A172 (cell line): ENCODE measurements at places on chromosomes 12 and 14.

DNA sequence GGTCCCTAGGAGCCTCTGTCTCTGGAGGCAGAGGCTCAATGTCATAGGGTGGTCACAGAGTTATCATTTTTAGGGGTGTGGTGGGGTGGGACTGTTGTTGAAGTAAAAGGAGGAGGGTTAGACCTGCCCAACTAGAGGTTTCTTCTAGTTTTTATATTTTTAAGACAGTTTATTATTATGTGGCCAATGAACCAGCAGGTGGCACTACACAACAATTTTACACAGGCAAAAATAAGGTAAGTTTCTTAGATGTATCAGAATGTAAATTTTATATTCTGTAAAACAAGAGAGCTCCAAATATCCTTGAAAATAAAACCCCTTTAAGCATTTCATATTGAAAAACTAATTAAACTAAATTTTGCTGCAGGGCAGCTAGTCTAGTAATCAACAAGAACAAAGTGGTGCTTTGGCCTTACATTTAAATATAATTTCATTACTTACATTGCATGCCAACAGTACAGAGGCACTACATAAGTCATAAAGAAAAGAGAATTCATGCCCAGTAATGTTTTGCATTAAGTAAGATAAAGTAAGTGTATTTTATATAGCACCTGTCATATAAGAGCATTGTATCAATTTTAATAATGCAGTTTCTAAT is 22.2 kb upstream of the OVCH1 start:
- DNase-seq, result peak; percentile 28

DNA sequence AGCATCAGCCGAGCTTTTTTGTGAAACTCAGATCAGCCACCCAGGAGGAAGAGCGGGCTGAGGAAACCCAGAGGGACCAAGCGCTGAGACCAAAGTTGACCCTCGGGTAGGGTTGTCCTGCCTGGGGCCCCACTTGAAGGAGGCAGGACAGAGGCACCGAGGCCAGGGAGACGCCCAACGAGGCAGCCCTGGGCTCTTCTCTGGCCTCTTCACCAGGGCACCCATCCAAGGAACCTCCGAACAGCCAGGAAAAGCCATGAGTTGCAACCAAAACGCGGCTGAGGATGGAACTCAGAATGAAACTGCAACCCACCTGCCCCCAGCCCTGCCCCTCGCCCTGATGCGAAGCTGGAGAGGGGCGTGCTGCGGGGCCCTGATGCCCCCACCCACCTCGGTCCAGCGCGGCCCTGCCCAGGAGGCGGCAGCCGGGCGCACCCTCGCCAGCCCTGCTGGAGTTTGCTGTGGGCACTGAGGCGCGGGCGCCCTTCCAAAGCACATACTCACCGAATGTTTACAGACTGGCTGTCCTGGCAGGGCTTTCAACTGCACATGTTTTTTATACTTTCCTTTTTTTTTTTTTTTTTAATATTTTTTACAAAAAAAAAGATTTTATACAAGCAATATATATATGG is 41.9 kb downstream of the JDP2 start:
- DNase-seq, result no peak

DNA sequence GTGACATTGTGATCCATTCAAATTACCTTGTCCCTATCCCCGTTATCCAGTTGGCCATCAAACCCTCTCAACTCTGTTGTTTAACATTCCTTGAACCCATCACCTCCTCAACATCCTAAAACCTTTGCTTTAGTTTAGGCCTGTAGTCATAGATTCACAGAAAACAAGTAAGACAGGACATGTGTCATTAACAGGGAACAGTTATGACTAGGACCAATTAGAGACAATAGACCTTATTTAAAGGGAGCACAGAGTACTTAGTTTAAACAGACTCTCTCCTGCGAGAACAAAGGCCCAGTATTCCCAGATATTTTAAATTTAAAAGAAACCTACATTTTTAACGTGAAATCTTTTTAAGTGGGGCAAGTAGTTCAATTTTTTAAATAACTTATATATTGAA is 20.0 kb upstream of the HELB start:
- DNase-seq, result no peak

DNA sequence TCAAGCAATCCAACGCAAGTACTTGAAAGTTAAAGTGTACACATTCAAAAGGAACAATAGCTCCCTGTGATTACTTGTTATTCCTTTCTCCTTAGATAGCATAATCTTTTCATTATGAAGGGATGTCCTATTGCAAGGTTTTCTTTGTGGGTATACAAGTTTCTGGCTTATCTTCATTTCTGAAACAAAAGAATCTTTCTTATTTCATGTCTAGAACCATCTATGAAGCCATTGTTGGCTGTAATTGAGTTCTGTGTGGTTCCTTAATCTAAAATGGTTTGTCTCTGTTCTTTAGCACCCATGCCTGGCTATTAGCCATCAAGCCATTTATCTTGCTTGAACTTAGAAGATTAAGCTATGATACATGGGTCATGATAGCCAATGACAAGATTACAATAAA is 95.0 kb downstream of the VEZT start:
- no peak for DNase-seq

GRCh38 chr12:67752226-67752732 is 103.7 kb downstream of the DYRK2 start:
- DNase-seq, result peak; percentile 43

DNA sequence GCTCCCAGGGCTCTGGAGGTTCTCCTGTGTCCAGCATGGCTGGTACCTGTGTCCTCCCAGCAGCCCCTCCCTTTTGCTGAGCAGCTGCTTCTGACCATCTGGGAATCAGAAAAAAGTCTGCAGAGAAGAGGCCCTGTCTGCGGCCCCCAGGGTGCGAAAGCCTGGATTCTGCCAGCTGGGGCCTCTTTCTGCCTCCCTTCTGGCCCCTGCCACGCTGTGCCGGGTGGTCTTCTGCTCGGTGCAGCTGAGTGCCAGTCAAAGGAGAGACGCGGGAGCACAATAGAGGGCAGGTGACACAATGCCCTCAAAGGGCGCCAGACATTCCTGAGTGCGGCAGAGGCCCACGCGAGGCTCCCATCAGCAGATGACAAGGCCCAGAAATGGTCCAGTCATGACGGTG is 12.6 kb downstream of the BTBD6 start:
- no peak for DNase-seq

- no peak for DNase-seq
Measured at GRCh38 chr12:125228519-125229260, 163.5 kb downstream of the AACS start.

DNA sequence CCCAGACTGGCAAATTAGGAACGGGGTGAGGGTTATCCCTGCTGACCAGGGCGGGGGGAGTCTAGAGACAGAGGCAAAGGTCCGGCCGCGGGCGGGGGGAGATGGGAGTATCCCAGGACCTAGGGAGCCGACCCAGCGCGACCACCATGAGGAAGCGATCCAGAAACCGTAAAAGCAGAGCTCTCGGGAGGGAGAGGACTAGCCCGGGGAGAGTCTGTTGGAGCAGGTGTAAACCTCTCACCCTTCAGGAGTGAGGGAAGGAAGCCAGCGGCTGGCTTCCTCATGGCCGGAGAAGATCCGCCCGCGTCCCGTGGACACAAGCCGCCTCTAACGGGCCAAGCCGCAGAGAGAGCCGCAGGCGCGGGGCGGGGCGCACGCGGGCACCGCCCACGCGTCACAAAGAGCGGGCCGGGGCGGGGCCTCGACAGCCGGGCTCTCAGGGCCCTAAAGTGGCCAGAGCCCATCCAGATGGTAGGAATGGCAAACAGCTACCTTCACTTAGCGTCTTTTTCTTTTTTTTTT is at the start of gene ACRBP:
TSS of gene ACRBP (minus strand) at position 350 of the 522 bp plus-strand sequence. CDS start at position 284, 66 bp downstream.
- DNase-seq, result no peak

DNA sequence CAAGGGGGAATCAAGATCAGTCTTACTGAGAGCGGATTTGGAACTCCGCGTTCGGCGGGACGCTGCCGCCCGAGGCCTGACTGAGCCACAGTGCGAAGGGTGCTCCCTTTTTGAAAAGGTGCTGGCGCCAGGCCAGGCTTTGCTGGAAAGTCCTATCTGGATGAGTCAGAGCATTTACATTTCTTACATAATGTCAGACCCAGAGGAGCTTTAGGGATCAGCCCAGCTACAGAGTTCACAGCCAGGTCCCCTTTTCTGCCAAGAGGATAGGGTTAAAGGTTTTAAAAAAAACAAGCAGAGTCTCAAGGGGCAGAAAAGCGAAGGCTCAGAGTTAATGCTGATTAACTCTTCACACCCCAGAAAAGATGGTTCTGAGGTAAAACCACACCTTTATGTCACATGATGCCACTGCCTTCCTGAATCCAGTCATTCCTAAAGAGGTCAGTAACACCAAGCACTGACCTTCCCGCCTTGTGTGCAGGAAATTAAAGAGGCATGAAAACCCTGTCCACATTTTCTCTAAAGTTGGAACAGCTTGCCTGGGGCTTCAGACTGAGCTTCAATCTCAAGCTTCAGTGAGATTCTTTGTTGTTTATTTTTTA is 11.7 kb upstream of the FBXL14 start:
- DNase-seq, result peak; percentile 75

- no peak for DNase-seq
Measured at GRCh38 chr12:76111209-76111749, 26.8 kb upstream of the NAP1L1 start.

- DNase-seq, result no peak
Measured at GRCh38 chr12:25017336-25017735, 68.4 kb upstream of the BCAT1 start.

GRCh38 chr12:90808568-90808967 is 146.4 kb downstream of the CCER1 start:
- no peak for DNase-seq

GRCh38 chr14:24367514-24368211 is at the start of gene NFATC4:
NFATC4 (plus strand) TSS chr14:24368184; CDS start chr14:24368341, 157 bp downstream.
- DNase-seq, result no peak

GRCh38 chr14:96271421-96271762 is 15.4 kb downstream of the BDKRB1 start:
- DNase-seq, result no peak

DNA sequence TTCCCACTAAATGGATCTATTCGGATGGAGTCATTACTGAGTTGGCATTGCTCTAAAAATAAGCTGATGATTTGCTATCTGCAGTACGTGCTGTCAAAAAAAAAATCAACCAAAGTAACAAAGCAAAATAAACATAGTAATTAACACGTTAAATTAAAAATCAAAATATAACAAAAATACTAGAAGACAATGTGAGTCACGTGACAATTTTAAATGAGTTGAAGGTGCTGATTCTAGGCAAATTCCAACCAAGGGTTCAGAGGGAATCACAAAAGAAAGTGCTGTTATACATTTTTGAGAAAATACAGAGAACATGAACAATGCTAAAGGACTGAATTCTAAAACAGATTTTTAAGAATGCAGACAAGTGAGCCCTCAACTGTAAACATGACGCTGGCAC is 45.2 kb upstream of the IFNG-AS1 start:
- no peak for DNase-seq

DNA sequence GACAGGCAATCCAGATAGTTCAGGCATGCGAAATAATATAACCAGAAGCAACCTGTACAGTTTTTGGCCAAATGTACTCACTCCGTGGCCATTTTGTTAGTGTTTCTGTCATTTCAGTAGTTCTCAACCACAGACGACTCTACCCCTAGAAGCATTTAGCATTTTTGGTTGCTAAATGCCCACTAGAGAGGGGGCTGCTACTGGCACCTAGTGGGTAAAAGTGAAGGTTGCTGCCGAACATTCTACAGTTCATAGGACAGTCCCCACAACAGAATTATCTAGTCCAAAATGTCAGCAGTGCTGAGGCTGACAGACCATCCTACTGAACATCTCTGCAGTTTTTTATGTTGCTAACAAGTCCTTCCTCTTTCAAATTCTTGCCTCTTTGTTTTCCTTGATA is 107.4 kb downstream of the TSHR start:
- DNase-seq, result peak; percentile 0

DNA sequence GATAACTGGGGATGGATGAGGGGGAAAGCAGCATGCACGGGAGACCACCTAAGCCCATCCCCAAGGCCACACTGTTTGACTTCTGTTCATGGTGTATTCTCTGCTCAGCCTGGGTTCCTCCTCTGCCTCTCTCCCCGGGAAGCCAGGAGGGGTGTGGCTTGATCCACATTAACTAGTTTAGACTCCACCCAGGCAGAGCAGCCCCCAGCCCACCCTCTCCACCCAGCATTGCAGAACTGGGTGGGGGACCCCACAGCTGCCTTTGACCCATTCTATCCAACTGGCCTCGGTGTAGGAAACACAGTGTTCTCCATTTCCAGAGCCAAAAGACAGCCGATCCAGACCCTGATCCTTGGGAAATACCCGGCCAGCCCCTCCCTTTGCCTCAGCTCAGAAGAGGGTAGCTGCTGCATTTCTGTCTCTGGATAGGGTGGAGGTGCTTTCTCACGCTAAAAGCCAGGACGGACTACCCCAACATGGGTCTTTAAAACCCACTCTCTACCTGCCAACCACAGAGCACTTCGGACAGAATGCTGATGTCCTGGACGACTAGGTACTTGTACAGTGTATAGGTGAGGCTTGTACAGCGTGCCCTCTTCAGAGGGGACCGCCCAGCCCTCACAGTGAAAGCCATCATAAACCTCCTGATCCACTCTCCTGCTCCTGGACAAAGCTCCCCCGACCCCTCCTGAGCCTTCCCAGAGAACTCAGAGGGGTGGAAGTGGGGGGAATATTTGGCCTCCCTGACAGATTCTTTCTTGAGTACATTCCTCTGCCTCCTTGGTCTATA is 9.4 kb downstream of the SPRYD3 start:
- DNase-seq, result no peak

- no peak for DNase-seq
Measured at GRCh38 chr12:92718483-92718990, 15.7 kb downstream of the PLEKHG7 start.

GRCh38 chr14:74932401-74932901 is 9.4 kb upstream of the RPS6KL1 start:
- DNase-seq, result no peak

DNA sequence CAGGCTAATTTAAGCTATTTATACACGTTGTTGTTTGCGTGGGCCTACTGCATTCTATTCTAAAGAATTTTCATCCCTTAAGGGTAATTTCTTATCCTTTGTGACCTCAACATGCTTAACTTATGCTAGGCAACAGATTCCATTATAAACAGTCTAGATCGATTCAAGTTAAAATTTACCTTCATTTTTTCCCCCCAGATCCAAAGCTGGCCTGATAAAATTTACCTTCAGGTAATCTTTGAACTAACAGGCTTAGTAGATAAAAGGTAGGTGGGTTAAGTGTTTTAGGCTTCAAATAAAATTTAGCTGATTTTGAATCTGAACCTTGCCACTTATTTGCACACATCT is 389 bp upstream of the CCNB1IP1 start:
- DNase-seq, result no peak

DNA sequence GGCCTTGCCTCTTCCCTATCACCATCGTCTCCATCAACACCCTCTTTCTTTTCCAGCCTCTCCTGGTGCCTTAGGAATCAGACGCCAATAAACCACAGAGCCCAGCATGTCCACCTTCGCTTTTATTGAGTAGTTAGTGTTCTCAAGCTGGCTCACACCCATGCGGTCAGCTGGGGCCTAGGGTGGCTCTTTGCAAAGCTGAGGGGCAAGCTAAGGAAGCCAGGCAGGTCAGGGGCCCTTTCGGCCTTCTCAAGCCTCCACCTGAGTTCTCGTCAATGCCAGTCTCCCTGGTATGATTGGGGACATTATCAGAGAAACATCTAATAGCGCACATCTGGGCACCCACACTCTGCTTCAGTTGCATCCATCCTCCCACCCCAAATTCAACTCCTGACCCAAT is 737 bp upstream of the TEX52 start:
- DNase-seq, result no peak
